ENCODE measurements at places on chromosomes 11 and 22. TPM values are rescaled to one million over a fixed set of nuclear protein-coding genes. Genes with fewer than 3 reads are reported as not detected.

- no peak for DNase-seq
Measured at GRCh38 chr11:1747753-1748635, 2.4 kb downstream of the IFITM10 start.

DNA sequence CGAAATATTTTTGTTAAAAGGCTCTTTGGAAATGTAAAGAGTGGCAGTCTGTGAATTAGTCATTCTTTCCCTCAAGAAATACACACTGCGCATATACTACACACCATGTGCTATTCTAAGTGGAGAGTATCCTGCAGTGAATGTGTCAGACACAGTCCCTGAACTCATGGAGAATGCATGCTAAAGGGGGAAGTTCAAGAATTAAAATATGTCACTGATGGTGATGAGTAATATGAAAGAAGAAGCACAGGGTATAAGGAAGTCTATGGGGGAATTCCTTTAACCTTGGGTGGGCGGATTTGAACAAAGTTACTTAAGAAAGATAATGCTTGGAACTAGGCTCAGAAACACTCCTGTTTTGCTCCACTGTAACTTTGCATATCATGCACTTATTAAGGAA lies 153.0 kb downstream of the LRRC4C start:
- DNase-seq, result no peak

DNA sequence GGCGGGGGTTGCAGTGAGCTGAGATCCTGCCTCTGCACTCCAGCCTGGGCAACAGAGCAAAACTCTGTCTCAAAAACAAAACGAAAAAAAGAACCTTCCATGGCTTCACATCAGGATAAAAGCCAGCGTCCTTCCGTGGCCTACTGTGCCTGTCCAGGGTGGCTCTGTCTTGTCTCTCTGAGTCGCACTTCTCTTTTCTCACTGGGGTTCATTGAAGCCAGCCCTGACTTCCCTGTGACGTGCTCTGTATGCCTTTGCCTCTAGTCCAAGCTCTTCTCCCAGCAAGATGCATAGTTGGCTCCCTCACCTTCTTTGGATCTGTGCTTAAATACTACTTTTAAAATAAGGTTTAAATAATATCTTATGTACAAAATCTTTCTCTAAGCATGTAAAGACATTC lies 11.6 kb downstream of the ATXN10 start:
- DNase-seq, result no peak

DNA sequence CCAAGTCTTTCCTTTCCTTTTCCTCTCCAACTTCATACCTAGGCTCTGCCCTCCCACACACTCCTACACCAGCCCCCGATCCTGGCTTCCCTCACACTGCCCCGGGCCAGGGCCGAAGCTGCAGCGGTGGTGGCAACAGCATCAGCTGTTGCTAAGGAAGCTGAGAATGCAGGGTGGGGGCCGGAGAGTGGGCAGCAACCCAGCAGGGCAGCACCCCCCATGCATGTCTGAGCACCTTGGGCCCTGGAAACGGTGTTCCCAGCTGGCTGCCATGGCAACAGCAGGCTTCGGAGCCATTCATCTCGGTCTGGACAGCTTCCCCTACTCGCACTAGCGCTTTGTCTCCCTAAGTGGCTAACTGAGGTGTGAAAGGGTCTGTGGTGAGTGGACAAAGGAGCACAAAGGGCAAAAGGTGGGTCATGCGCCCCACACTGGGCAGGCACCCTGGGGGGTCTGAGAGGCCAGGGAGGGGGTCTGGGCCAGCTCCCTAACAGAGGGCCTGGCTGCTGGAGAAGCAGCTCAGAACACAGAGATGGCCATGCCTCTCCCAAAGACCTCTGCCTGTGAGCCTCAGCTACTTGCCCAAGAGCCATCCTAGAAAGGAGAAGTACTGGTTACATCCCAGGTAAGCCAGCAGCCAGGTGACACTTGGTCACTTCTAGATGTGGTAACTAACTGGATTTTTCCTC lies 42.1 kb upstream of the JAM3 start:
- DNase-seq, result no peak

DNA sequence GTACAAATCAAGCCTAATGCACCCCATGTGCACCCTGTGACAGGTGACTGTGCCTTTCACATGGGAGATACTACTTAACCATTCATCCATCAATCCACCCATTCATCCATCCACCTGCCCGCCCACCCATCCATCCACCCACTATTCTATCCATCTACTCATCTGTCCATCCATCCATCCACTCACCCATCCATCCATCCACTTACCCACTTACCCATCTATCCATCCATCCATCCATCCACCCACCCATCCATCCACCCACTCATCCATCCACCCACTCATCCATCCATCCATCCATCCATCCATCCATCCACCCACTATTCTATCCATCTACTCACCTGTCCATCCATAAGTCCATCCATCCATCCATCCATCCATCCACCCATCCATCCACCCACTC lies 7.5 kb downstream of the C11orf24 start:
- no peak for DNase-seq

GRCh38 chr11:16321148-16321547 lies 35.2 kb downstream of the SOX6 start:
- DNase-seq, result no peak

DNA sequence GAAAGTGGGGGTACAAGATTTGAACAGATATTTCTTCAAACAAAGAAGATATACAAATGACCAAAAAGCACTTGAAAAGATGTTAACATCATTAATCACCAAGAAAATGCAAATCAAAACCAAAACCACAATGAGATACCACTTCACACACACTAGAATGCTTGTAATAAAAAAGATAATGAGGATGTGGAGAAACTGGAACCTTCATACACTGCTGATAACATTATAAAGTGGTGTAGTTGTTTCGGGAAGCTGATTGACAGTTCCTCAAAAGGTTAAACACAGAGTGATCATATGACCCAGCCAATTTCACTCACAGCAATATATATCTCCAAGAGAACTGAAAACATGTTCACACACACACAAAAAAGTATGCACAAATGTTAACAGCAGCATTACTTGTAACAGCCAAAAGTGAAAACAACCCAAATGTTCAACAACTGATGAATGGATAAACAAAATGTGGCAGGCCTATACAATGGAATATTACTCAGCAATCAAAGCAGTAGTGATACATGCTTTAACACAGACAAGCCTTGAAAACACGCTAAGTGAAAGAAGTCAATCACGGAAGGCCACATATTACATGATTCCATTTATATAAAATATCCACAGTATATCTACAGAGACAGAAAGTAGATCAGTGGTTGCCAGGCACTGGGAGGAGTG lies 15.1 kb downstream of the PITPNB start:
- no peak for DNase-seq

DNA sequence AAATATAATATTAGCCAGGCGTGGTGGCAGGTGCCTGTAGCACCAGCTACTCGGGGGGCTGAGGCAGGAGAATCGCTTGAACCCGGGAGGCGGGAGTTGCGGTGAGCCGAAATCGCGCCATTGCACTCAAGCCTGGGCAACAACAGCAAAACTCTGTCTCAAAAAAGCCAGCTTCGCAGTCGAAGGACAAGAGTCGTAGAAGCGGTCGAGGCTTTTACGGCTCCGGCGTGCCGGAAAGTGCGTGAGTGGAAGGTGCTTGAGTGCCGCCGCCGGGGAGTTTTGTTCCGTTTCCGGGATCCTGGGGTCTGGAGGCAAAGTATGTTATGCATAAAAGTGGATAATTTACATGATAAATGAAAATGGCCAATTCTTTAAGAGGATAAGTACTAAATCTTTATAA lies 43.6 kb downstream of the SYN3 start:
- DNase-seq, result no peak

DNA sequence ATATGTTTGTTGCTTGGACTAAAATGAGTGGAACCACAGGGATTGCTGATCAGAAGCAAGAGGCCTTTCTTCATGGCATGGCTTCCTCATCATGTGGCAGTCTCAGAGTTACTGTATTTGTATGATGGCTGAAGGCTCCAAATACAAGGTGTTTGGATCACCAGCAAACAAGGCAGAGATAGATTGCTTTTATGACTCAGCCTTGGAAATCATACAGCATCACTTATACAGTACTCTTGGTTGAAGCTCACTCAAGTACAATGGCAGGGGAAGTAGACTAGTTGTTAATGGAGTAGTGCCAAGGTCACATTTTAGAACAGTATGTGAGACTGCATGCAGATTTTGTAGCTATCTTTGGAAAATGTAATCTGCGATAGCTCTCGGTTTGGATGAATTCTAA lies 16.6 kb downstream of the CAPRIN1 start:
- no peak for DNase-seq

KRTAP5-11 gene
- total RNA-seq, result not detected

LARGE2 gene
- 2.6 TPM for total RNA-seq

GLYATL1B gene
- total RNA-seq, result not detected

All from CD8-positive, alpha-beta memory T cell (primary cell).